ENCODE measurements at places on chromosomes 12 and 14.

- DNase-seq, result no peak
Measured at GRCh38 chr12:25950329-25951115, 8.0 kb upstream of the RASSF8 start.

GRCh38 chr14:104555430-104556255 lies 23.9 kb upstream of the C14orf180 start:
- DNase-seq, result no peak

- DNase-seq, result no peak
Measured at GRCh38 chr12:88643685-88644084, 63.4 kb upstream of the KITLG start.

GRCh38 chr14:66444271-66444927 lies 41.8 kb upstream of the CCDC196 start:
- no peak for DNase-seq

DNA sequence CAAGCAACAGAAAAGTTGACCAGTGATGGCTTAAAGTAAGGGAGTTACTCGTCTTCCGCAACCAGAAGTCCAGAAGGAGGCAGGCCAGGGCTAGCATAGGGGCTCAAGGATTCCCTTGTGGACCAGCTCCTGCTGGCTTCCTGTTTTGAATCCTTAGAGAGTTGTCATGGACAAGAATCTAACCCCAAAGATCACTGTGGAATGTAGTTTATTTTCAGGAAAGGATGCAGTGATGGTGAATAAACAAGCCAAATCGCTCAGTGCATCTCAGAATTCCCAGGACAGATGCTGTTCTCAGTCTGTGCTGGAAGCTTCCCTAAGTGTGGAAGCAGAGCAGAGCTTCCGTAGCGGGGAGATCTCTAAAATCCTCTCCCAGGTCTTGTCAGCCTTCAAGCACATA lies 311.3 kb downstream of the C12orf75 start:
- no peak for DNase-seq

DNA sequence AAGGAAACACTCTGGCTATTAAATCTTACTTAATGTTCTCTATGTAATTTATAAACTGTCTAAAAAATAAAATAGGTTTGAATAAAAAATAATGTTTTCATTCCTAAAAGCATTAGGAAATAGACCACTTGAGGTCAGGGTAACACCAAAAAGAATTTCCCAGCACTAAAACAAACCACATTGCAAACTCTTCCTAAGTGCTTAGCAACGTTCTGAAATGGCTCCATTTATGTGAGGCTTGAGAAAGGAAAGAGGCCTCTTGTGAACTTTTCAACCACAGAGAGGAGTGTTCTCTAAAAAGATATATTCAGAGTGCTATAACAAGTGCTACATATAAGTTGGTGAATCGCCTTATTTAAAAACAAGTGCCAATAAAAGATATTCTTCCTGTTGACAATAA lies 42.7 kb downstream of the ALX1 start:
- no peak for DNase-seq

DNA sequence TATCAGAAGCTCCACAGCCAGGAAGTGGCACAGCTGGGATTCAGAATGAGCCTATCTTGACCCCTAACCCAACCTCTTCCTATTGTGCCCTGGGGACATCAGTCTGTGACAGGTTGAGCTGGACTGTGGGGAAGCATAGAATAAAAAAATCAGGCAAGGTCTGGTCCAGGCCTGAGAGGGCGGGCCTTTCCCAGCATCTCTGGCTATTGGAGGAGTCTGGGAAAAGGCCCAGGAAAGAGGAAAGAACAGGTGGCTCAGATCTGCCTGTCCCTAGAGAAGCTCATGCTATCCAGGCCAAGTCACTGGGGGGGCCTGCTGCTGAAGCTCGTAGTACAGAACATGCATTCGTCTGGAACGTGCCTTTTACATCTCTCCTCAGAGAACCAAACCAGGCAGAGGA lies 100.5 kb downstream of the PPM1H start:
- DNase-seq, result no peak

DNA sequence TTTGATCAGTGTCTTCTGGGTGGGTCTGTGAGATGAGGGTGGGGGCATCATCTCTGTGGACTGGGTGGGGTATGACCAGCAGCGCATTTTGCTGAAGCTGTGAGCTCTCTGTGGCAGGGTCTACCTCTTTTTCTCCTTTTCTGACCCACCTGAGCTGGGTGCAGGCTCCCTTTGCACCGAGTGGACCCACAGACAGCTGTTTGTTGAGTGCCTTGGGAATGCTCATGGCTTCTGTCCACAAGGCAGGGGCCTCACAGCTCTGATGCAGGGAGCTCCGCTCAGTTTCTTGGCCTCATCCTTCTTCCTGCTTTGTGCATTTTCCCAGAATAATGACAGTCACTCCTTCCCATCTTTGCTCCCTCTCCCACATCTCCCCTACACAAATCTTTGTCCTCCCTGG lies 380.6 kb downstream of the DPF3 start:
- no peak for DNase-seq

- no peak for DNase-seq
Measured at GRCh38 chr12:73125148-73125547, 853.0 kb downstream of the TRHDE start.

Data from stimulated activated CD8-positive, alpha-beta memory T cell treated with anti-CD3 and anti-CD28 coated beads, Interleukin-2, amount 100 ng/mL, for 1 hour (primary cell).